ENCODE measurements at places on chromosomes 13 and 19.

- DNase-seq = no peak
Measured at GRCh38 chr19:49861541-49862378, 5.6 kb downstream of the PNKP start.

DNA sequence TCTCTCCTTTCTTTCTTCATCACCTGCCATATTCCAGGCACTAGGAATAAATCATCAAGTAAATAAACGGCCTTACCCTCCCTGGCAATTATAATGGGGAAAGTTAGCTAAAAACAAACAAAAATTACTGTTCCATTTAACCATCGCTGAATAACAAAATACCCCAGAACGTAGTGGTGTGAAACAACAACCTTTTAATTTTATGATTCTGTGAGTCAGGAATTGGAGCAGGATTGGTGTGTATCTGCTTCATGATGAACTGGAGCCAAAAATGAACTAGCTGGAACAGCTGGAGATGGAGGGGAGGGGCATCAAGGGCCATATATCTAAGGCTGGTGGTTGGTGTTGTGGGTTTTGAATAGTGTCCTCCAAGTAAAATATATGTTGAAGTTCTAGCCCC, 3.7 kb upstream of the CADM4 start:
- no peak for DNase-seq

DNA sequence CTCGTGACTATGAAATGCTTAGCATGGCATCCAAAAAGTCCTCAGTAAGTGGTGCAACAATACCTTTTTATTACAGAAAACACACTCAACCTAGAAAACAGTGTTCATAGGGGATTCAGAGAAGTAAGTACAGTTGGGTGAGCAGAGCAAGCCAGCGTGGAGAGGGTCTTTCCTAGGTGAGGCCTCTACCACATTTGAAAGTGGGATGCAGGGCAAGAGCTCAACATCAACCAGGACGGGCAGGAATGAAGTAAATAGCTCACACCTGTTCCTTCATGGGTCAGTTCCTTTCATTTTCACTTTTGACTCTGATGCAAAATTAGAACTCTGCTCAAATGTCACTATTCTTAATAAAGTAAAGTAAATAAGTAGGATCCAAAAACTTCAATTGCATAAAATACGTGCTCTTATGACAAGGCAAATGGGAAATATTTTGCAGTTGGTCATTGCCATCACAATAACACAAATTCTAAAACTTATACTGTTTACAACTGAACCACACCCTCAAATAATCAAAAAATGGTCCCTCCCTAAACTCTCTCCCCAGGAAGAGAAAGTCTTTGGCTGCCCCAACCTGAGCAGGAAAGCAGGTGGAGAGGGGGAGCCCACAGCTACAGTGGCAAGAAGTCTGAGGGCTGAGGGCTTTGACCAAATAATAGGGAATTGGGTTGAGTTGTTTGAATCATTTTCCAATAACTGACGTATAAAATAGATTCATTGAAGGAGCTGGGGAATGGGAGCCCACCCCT, 20.2 kb downstream of the CHAMP1 start:
- no peak for DNase-seq

- no peak for DNase-seq
Measured at GRCh38 chr13:94333131-94333820, 146.2 kb downstream of the DCT start.

DNA sequence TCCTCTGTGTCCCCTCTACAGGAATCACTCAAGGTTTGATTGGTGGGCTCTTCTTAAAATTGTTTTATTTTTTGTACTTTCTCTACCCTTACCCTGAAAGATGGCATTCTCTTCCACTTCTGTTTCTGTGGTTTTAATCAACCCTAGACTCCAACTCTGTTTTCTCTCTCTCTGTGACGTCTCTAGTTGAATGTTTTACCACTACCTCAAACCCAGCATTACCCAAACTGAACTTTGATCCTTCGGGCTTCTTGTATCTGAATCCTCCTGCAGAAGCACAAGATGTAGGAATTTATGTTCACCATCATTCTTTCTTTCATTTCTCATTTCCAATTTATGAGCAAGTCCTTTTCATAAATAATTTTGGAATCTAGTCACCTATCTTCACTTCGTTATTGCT, 39.9 kb downstream of the PCCA start:
- no peak for DNase-seq

- DNase-seq = no peak
Measured at GRCh38 chr19:54162241-54162805, 2.8 kb upstream of the LENG1 start.

DNA sequence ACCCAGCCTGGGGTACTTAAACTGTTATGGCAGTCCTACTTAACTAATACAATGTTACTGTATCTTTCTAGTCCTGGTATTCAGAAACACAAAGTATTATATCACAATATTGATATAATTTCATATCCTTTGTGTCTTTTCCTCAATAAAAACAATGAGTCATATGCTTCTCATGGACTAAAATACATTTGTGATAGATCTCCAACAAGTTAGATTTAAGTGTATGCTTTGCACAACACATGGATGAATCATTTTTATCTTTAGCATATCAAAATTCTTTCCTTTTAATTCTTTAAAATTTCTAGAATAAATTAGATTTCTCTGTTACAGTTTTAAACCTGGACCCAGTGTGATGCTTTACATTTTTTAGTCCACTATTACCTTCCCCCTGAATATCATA, 1357.8 kb upstream of the ATXN8OS start:
- no peak for DNase-seq

DNA sequence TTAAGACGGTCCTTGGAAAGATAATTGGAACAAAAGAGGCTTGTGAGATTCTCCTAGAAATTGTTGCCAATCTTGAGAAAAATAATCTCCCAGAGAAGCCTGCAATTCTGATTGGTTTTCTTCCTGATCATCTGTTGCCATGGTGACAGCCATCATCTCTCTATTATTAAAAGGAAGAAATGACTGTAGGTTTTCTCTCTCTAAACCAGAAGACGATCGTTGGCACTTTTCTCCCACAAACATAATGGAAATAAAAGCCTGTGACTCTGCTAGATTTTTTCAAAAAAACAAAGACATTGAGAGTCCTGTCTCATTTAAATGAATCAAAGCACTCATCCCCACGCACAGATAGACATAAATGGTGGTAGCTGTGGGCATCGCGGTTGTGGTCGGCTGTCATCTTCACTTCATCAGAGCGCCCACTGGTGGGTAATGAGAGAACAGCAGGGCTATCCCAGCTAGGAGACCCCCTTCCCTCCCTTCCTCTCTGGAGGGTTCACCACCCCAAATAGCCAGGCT, 21.7 kb upstream of the CALM3 start:
- peak; percentile 25 for DNase-seq

GRCh38 chr13:44058624-44059215, 179.0 kb downstream of the LACC1 start:
- DNase-seq = no peak

- DNase-seq = no peak
Measured at GRCh38 chr13:104181526-104182231, 1115.5 kb upstream of the SLC10A2 start.

DNA sequence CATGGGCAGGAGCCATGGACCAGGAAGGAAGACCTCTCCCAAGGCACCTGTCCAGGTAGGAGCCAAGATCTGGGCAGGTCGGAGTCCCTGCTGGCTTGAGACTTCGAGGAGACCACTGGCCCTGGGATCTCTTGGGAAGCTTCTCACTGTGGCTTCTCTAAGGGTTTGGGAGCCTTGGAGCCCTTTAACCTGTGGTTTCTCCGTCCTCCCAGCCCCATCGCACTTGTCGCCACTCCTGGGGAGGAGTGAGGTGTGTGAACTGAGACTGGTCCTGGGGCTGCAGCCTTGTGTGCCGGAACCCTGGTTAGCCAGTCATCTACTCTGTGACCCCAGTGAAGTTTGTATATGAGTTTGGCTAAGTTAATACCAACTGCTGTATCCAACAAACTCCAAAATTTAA, 8.2 kb downstream of the ZNF805 start:
- DNase-seq = no peak

GRCh38 chr19:51549533-51550324, 18.3 kb upstream of the SIGLEC6 start:
- DNase-seq = no peak

DNA sequence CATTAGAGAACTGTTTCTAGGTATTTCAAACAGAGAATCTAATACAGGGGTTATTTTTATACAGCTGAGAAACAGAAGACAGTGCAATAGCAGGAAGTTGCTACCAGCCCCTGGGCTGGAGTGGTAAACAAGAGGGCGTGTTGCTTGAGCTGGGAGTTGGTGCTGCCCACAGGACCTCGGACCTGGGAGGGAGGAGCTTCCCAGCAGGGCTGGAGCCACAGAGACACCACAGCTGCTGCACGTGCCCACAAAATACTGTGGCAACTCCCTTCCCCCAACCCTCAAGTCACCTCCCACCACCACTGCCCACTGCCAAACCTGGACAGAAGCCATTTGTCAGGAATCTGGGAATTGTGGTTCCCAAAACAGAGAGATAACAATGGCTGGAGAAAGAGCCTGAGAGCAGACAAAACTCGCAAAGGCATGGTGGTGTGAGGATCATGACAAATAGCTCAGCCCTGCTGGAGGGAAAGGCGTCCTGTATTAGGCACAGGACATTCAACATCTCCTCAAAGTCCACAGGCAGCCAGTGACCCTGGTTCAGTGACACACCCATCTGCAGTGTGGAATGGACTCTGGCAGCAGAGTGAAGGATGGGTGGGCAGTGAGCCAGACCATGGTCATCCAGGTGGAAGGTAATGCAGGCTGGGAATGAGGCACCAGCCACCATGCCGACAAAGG, 57.2 kb downstream of the SPATA13 start:
- no peak for DNase-seq

- DNase-seq = no peak
Measured at GRCh38 chr13:52950436-52950956, 78.1 kb upstream of the OLFM4 start.

DNA sequence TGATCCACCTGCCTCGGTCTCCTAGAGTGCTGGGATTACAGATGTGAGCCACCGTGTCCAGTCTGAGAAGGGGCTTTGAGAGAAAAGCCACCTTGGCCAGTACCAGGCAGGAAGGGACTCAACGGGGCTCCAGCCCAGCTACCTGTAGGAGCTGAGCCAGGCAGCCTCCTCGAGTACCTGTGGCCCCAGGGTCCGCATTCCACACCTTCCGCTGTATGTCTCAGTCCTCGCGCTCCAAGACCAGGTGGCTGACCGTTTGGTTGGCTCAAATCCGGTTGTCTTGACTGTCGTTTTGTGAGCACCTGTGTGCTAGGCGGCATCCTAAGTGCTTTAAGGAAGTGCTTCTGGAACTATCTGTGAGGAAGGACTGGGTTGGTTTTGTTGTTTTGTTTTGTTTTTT, 16.2 kb downstream of the MARK4 start:
- DNase-seq = no peak

GRCh38 chr13:33582121-33582520, 235.8 kb upstream of the RFC3 start:
- no peak for DNase-seq

- DNase-seq = peak; percentile 41
Measured at GRCh38 chr13:52070929-52071523, 46.5 kb downstream of the UTP14C start.

- no peak for DNase-seq
Measured at GRCh38 chr19:18220632-18221275, 5.5 kb downstream of the PDE4C start.

- DNase-seq = no peak
Measured at GRCh38 chr13:67318398-67318797, 88.3 kb upstream of the PCDH9 start.

GRCh38 chr13:40984668-40985366, 34.3 kb downstream of the ELF1 start:
- DNase-seq = no peak

DNA sequence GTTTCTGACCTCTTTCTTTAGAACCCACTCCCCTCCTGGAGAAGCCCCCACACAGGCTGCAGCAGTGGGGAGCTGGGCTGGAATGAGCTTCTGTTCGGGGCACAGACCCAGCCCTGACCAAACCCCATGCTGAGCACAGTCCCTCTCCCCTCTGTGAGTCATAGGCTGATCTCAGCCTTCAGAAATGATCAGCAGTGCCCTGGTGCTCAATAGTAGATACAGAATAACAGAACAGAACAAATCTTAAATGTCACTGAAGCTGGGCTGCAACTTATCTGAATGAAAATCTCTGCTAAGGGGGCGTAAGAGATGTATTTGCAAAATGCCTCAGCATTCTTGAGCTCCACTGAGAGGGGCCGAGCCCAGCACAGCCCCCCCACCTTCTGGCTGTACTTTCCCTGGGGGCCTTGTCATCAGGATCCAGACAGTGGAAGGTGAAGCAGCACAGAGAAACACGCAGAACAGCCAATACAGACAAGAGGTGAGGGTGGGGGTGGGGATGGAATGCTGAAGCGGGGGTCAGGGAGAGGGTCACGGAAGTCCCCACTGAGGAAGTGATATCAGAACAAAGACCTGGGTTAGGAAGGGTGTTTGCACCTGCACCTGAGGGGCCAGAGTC, 9.9 kb downstream of the ZNF665 start:
- DNase-seq = no peak

DNA sequence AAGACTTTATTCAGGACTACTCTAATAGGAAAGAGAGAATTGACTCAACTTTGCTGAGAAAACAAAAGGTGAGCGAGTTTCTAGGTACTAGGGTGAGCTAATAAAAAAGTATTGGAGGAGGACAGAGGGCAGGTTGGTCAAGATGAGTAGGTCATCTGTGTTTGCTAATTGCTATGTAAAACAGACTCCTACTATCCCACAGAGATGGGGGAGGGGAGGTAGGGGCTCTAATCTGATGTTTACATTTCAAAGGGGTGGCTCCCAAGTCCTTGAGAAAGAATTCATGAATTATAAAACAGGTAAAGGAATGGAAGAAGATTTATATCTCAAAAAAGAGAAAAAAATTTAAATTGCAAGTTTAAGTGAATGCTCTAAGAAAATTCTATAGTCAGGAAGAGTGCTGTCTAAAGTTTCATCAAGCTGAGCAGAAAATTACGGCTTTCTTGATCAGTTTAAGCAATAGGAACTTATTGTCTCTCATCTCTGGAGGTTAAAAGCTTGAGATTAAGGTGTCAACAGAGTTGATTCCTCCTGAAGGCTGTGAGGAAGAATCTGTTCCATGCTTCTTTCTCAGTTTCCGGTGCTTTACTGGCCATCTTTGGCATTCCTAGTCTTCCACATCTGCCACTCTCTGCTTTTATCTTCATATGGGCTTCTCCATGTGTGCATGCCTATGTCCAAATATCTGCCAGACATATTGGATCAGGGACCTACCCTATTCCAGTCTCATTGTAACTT, 790.3 kb downstream of the SLITRK5 start:
- no peak for DNase-seq

DNA sequence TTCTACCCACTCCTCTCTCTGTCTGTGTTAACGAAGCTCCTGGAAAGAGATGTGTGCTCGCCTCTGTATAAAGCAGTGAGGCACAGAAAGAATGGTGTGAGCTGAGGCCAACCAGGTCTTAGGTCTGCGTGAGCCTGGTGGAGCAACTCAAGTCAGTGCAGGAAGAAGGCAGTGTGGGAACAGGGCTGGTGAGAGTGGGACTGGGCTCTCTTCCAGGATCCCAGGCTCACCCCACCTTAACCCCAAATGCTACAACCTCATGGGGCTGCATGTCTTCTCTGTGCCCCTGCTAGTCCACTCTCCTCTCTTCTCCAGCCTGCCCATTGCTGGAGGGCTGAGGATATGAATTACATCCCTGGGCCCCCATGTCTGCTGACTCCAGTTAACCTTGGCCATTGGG, 127.4 kb downstream of the DCT start:
- DNase-seq = no peak

- DNase-seq = no peak
Measured at GRCh38 chr13:82330499-82330898, 1551.8 kb downstream of the SLITRK1 start.

GRCh38 chr13:35920816-35921215, 210.4 kb downstream of the DCLK1 start:
- DNase-seq = no peak

GRCh38 chr13:114272977-114273376, 8.4 kb upstream of the UPF3A start:
- no peak for DNase-seq

- DNase-seq = no peak
Measured at GRCh38 chr13:19169496-19169895, 12.1 kb downstream of the TUBA3C start.

Measured in 8988T (cell line).